Endothelial cell (in vitro differentiated cells): ENCODE measurements at places on chromosomes 7 and 10.

- DNase-seq = no peak
These were observed 20.8 kb downstream of the GRM3 start for GRCh38 chr7:86664486-86664885.

DNA sequence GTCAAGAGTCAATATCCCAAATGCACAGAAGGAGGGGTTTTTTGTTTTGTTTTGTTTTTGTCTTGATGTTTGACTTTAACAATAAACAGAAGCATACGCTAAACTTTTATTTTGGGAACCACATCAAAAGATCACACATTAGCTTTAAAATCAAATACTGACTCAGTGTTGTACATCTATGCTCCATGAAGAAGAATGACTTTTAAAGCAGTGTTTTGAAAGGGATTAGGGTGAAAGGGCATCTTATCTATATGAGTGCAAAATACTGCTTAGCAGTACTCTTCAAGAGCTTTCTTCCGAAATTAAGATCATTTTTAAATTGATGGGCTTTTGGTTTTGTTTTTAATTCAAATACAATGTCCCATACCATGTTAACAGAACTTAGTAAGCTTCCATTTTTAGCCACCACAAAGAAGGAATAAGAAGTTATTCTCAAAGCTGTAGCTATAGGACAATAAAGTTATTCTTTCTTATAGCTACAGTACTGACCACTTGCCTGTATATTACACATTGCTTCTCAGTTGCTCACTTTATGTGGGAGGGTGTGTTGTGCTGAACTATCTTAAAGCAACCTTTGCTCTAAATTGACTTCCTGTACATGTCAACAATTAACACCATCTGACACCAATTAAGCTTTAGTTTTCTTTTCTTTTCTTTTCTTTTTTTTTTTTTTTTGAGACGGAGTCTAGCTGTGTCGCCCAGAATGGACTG lies 144.3 kb upstream of the KAT6B start:
- DNase-seq = no peak

DNA sequence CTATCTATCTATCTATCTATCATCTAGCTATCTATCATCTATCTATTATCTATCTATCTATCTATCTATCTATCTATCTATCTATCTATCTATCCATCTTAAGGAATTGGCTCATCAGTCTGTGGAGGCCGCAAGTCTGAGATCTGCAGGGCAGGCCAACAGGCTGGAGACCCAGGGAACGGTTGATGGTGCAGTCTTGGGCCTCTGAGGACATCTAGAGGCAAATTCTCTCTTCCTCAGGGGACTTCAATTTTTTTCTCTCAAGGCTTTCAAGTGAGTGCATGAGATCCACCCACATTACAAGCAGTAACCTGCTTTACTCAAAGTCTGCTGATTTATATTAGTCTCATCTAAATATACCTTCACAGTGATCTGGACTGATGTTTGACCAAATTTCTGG lies 197.0 kb downstream of the GLRX3 start:
- no peak for DNase-seq

DNA sequence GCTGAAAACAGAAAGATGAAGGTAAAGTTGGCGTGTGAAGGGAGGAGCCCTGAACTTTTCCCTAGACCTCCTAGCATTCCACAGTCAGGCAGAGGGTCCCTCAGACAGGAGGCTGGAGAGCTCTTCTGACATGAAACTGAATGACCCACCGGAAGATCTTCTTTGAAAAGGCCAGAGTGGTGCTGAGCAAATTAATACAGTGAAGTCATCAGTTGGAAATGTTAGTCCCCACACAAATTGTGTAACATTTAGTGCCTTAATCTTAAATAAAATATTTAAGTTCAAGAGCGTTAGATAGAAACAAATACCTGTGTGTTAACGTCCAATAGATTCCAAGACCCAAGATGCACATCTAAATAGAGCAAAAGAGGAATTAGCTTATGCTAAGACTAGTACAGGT lies 49.0 kb upstream of the WNT16 start:
- DNase-seq = no peak

DNA sequence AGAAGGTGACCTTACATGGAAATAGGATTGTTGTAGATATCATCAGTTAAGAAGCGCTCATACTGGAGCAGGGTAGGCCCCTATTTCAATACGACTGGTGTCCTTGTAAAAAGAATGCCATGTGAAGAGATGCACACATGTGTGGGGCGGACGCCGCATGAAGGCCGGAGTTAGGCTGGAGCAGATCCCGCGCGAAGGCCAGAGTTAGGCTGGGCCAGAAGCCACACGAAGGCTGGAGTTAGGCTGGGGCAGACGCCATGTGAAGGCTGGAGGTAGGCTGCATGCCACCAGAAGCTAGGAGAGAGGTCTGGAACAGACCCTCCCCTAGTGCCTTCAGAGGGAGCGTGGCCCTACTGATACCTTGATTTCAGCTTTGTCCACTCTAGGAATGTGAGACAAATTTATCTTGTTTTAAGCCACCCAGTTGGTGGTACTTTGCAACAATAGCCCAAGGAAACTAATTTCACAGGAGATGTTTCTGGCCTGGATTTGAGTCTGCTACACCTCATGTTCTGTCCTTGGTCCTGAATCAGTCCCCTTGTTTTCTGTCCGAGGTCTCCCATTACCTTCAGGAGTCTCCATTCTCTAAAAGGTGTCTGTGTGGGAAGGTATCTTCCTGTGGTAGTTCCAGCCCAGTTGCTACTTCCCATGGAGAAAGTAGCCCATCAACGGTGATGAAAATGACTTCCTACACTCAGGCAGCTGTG lies 585.8 kb downstream of the LRMDA start:
- no peak for DNase-seq

- no peak for DNase-seq
These were observed 47.4 kb upstream of the RSBN1L start for GRCh38 chr7:77648742-77649338.

DNA sequence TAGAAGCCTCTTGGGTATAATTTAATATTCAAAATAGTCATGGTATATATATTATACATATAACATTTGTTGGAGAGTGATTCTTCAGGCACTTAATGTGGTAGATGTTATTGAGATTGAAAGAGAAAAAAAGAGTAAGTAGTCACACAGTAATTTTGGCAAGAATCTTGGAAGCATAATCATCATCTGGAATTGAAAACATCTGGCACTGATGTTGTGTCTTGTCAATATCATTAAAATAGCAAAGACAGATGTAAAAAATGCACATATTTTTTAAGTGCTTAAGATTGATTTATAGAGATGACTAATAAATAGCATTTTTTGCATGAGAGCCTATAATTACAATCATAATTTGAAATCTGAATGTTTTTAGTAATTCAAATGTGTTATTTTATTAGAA lies 9.5 kb downstream of the SEMA3D start:
- DNase-seq = no peak

GRCh38 chr7:11911900-11912299 lies 79.9 kb upstream of the THSD7A start:
- DNase-seq = peak; percentile 8

DNA sequence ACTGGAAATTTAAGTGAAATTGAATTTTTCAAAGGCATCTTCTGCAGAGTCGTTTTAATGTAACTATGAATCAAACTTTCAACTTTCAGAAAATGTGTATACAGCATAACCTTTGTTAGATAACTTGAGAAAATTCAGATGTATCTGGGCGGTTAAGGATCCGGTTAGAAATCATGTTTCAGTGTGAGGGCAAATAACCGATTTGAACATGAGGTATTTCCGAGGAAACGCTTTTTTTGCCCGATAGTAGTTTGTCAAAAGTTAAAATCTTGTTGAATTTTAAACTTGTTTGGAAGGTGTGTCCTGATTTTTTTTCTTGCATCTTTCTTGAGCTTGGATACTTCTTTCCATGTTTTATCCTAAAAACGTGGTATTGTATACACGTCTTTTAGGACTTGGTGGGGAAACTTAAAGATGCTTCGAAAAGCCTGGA lies 1.3 kb upstream of the BMI1 start:
- no peak for DNase-seq

GRCh38 chr10:93149761-93150160 lies 76.1 kb downstream of the CYP26A1 start:
- no peak for DNase-seq

DNA sequence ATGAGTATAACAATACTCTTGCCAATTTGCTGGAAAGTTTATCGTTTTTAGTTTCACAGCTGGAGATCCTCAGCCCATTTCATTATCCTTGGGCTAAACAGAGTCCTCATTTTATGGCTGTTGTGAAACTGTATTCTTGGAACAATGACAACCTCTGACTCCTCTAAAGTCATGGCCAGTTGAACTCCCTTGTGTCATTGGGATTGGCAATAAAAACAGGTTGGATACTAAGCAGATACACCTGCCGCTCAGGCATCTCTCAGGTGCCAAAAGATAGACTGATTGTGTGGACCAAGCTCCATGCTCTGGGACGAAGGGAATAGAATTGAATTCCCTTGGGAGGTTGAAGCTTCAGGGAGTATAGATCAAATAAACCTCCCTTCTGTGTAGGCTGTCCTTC lies 182.2 kb downstream of the WDR11 start:
- no peak for DNase-seq

GRCh38 chr10:62049624-62050345 lies 148.3 kb downstream of the ARID5B start:
- no peak for DNase-seq

DNA sequence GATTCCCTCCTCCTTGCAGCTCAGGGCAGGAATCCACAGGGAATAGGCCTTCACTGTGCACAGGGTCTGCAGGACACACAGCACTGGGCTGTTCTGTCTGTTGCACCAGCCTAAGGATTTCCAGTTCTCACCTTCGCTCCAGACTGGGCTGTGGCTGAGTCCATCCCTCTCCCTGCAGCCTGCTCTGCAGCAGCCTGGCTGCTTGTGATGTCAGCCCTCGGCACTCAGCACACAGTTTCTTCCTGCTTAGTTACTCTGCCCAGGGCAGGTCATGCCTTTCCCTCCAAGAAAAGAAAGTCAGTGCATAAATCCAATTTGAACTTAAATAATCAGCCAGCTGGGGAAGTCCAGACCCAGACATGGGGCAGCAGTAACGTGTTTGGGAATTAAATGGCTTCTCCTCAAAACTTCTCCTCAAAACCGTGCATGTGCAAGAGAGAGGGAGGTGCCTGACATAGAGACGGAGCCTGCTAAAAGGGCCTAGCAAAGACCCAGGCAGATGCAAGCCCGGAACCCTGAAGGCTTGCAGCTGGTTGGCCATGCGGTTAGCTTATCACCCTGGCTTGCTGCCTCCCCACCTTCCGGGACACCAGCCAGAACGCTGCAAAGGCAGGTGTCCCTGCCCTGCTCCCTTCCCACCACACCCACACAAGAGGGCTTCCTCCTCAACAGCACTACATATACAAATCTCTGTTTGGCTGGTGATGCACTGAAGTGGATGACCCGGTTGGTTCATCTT lies 10.9 kb upstream of the GDF2 start:
- no peak for DNase-seq

- DNase-seq = no peak
These were observed 6.1 kb downstream of the CYP26A1 start for GRCh38 chr10:93079663-93080349.

DNA sequence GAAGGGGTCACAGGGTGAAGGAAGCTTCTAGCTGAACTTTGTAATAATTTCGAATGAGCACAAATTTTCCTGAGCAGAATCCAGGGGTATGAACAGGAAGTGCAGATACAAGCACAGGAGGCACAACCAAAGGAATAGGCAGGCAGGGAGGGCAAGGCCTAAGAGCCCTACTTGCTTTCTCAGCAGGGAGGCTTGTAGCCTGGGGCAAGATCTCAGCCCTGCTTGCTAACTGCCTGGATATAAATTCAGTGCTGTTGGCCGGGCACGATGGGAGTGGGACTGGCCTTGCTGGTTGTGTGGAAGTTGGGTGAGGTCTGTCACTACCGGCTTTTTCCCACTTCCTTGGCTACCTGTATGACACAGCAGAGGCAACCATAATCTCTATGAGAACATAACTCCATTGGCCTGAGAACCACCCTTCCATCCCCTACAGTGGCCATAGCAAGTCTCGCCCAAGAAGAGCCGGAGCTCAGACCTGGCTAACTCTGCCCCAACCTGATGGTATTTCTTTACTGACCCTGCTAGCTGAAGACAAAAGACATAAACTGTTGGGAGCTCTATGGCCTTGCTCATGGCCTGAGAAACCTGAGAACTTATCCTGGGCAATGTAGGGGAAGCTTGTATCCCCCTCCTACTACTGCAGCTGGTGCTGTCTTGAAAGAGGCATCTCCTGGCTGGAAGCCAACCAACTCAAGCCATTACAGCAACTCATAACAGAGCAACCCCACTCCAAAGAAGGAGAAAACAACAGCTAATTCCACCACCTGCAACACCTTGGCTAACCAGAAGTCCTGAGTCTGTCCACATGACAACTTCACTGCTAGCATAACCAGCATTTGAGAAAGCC lies 27.6 kb downstream of the CLDN12 start:
- DNase-seq = no peak

- DNase-seq = no peak
These were observed 60.3 kb downstream of the PALD1 start for GRCh38 chr10:70538731-70539338.

DNA sequence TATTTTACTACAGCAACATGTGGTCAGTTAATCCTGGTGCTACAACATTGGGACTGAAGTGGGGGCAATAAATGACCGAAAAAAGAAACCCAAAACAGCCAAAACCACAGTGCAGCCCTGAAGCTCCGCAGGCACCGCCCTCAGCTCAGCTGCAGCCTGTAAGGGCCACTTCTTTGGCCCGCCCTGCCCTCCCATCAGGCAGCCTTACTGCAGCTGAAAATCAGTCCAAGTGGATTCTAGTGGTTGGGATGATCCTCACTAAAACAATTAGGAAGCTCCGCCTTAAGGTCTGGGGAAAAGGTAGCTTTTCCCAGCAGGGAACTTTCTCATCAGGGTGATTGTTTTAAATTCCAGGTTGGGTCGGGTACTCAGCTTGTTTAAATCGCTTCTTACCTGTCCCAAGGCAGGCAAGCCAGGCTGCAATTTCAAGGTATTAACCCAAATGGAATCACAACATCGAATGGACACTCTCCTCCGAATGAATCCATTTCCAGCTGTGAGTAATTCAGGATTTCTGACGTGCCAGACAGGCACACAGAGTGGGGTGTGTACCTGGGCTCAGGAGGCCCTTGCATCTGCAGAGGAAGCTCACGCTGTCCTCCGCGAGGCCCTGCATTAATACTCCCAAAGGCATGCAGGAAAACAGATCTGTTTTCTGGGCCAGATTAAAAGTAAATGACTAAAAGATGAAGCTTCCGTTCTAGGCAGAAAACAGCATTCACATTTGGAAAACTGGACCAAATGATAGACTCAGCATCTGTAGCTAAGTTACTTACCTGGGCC lies 104.3 kb downstream of the CREB5 start:
- no peak for DNase-seq

DNA sequence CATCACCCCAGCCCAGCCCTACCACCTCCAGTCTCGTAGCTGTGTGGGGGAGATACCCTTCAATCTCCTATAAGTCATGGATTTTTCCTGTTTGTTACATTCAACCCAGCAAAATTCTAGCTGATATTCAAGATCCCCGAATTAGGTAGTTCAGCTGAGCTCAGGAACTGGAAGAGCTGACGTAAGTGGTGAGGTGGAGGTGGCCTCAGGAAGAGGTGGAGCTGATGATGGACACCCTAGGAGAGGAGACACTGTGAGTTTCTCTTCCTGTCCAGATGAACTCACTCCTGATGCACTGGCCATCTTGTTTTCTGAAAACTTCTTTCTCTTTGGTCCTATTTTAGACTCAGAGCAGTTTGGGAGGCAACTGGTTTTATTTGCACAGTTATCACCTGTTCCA lies 90.5 kb upstream of the PITRM1 start:
- DNase-seq = no peak
